Glutamatergic neuron (in vitro differentiated cells): ENCODE measurements at places on chromosomes 13 and 19. TPM values are rescaled to one million over a fixed set of nuclear protein-coding genes. Genes with fewer than 3 reads are reported as not detected.
A peak's percentile ranks its signal among the peaks of the same experiment; 100 is the strongest.

The GPATCH1 gene
- total RNA-seq: 8.8 TPM

The HCST gene
- not detected for total RNA-seq

The ZNF296 gene
- 6.3 TPM for total RNA-seq

The TSSK6 gene
- 1.7 TPM for total RNA-seq

The TBC1D17 gene
- total RNA-seq: 56.8 TPM

The ZNF600 gene
- 13.2 TPM for total RNA-seq

The SIGLEC8 gene
- not detected for total RNA-seq

DNA sequence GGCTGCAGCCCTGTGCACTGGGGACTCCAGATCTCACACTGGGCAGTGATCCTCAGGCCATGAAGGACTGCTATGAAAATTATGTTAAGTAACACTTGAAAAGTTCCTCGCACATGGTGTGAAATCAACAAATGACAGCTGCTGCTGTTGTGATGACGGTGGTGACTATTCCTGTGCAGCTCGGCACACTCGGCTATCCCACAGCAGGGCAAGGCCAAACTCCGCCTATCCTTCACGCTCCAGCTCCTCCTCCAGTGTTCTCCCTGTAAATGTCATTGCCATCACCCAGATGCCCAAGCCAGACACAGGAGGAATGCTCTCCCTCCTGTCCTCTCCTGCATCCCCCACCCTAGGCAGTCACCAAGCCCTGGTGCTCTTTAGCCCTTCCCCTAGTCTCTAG lies 31.3 kb downstream of the GRIK5 start:
- H3K36me3 ChIP-seq: no peaks in the 10 kb centered on the region
- peaks cover 26% of the 10 kb centered on the region for H3K4me1 ChIP-seq
- H3K4me3 ChIP-seq: peak overlapping the region; percentile 35

- no peak for DNase-seq
- H3K27me3 ChIP-seq: no peaks in the 10 kb centered on the region
- H3K4me3 ChIP-seq: no peak overlapping the region
- no peaks in the 10 kb centered on the region for H3K4me1 ChIP-seq
- H3K36me3 ChIP-seq: no peaks in the 10 kb centered on the region
- H3K27ac ChIP-seq: no peak overlapping the region
Observed at GRCh38 chr13:83691966-83692365, 190.3 kb downstream of the SLITRK1 start.

DNA sequence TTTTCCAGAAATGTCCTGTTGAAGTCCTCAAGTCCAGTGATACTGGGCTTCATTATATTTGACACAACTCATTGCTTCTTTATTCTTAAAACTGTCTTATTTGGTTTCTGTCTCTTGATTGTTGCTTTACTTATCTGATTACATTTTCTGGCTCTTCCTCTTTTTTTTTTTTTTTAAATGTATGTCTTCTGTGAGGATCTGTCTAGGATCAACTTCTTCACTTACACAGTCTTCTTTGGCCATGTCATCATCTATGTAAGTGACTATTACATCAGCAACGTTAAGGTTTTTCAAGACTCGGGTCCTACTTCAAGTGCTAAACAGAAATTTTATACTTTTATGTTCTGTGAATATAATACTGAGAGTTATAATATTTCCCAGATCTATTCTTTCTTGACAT lies 162.1 kb downstream of the PDS5B start:
- no peaks in the 10 kb centered on the region for H3K4me1 ChIP-seq
- no peaks in the 10 kb centered on the region for H3K36me3 ChIP-seq
- no peak for DNase-seq
- no peak overlapping the region for H3K27ac ChIP-seq
- H3K4me3 ChIP-seq: no peak overlapping the region
- peaks cover 2% of the 10 kb centered on the region for H3K27me3 ChIP-seq

DNA sequence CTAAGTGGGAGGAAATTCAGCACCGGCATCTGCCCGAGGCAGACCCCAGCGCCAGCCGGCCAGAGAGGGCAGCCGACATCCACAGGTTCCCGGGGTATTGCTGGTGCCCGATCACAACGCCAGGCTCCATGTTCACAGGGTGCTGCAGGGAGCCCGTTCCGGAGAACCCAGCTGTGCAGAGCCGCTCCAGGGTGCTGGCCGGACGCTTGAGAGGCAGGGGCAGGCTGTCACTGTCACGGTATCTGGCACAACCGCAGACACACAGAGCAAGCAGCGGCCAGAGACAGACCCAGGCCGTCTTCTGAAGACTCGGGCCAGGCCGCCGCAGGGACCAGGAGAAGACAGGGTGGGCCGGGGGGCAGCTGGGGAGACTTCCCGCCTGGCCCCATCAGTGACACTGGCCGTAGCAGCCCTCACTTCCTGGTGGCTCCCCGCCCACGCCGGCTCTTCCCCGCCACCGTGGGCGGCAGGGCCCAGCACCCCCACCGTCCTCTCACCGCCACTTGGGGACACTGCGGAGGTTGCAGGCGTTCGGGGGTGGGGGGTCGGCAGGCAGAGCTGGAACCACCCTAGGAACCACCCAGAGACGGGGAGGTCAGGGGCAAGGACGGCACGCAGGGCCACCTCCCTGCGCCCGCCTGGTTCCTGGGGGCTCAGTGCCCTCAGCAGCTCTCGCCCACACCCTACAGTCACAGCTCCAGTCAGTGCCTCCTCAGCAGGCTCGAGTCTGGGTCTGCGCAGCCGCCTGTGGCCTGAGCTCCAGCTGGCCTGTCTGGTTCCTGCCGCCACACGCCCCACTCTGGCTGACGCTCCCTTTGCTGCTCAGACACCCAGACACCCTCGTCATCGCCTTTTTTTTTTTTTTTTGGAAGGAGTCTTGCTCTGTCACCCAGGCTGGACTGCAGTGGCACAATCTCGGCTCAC lies 3.8 kb downstream of the RNF126 start:
- no peak for DNase-seq
- peak overlapping the region; percentile 33 for H3K27ac ChIP-seq
- H3K4me1 ChIP-seq: peaks cover 16% of the 10 kb centered on the region
- H3K4me3 ChIP-seq: no peak overlapping the region
- no peaks in the 10 kb centered on the region for H3K36me3 ChIP-seq

DNA sequence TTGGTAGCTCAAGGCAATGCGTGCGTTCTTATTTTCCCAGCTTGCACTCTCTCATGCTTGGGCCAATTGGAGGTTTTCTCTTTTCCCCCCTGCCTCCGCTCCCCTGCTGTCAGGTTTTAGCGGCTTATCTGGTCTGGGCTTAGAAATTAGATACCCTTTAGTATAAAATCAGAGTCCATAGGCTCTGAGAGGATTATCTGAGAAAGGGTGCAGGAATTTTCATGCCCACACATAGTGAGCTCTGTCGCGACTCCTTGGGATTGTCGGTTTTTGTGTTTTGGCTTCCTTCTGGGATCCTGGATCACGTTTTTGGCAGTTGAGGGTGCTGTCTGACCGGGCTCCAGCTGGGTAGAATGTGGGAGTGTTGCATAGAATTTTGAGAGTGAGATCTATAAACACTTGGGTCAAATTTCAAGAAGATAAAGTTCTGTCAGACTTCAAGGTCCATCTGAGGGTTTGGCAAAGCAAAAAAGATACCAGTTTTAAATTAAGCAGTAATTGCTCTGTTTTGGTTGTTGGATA lies 12.4 kb downstream of the CHAF1A start:
- no peaks in the 10 kb centered on the region for H3K36me3 ChIP-seq
- no peaks in the 10 kb centered on the region for H3K27me3 ChIP-seq
- H3K4me3 ChIP-seq: peak overlapping the region; percentile 53

- no peak for DNase-seq
- no peaks in the 10 kb centered on the region for H3K27me3 ChIP-seq
- H3K27ac ChIP-seq: no peak overlapping the region
- no peaks in the 10 kb centered on the region for H3K4me1 ChIP-seq
Observed at GRCh38 chr13:104871456-104871855, 1664.0 kb downstream of the EFNB2 start.

DNA sequence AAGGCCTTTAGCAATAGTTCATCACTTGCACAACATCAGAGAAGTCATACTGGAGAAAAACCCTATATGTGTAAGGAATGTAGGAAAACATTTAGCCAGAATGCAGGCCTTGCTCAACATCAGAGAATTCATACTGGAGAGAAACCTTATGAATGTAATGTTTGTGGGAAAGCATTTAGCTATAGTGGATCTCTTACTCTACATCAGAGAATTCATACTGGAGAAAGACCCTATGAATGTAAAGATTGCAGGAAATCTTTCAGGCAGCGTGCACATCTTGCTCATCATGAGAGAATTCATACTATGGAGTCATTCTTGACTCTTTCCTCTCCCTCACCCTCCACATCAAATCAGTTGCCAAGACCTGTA lies 19.8 kb downstream of the ZNF583 start:
- no peak overlapping the region for H3K4me3 ChIP-seq
- peaks cover 85% of the 10 kb centered on the region for H3K36me3 ChIP-seq
- DNase-seq: no peak
- no peaks in the 10 kb centered on the region for H3K4me1 ChIP-seq
- H3K27me3 ChIP-seq: peaks cover 5% of the 10 kb centered on the region

DNA sequence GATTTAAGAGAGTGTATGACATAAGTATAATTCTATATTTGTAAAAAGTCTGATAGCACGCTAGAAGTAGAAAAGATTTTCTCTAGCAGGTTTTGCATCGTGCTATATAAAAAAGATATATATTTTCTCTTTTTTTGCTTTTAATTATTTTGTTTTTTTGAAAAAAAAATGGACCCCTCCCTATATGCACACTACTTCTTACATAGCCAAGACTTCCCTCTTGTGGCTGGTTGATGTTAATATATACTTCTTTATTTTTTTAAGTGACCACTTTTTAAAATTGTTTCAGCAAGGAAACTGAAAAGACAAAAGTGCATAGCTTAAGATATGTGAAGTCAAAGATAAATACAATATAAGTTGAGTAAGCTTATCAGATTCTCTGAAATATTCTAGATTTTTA lies 1202.8 kb downstream of the DIAPH3 start:
- no peak for DNase-seq
- H3K4me1 ChIP-seq: peaks cover 2% of the 10 kb centered on the region
- H3K4me3 ChIP-seq: no peak overlapping the region

DNA sequence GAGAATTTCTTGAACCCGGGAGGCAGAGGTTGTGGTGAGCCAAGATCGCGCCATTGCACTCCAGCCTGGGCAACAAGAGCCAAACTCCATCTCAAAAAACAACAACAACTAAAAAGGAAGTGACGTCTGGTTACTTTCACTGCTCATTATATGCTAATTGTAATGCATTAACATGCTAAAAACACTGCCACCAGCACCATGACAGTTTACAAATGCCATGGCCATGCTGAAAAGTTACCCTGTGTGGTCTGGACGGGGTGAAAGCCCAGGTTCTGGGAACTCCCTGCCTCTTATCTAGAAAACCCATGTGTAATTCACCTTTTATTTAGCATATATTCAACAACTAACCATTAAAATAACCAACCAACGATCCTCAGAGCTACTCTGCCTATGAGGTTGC lies 28.1 kb downstream of the CPT1C start:
- peaks cover 2% of the 10 kb centered on the region for H3K27me3 ChIP-seq
- no peak overlapping the region for H3K27ac ChIP-seq
- H3K4me3 ChIP-seq: no peak overlapping the region
- DNase-seq: no peak

DNA sequence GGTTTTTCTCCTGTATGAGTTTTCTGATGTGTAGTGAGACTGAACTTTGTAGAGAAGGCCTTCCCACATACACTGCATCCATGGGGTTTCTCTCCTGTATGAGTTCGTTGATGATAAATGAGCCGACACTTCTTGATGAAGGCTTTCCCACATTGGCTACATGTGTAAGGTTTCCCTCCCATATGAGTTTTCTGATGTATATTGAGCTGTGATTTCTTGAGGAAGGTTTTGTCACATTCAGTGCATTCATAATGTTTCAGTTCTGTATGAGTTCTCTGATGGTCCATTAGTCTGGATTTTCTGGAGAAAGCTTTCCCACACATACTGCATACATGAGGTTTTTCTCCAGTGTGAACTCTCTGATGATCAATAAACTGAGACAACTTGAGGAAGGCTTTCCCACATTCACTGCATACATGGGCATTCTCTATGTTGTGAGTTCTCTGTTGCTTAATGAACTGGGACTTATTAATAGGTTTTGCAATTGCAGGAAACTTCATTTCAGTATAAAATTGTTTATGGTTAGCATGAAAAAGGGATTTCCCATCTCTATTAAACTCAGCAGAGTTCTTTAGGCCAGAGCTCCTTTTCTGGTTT lies 7.5 kb upstream of the ZNF350 start:
- no peak overlapping the region for H3K27ac ChIP-seq
- H3K36me3 ChIP-seq: peaks cover 66% of the 10 kb centered on the region
- no peak for DNase-seq
- no peak overlapping the region for H3K4me3 ChIP-seq
- no peaks in the 10 kb centered on the region for H3K4me1 ChIP-seq

DNA sequence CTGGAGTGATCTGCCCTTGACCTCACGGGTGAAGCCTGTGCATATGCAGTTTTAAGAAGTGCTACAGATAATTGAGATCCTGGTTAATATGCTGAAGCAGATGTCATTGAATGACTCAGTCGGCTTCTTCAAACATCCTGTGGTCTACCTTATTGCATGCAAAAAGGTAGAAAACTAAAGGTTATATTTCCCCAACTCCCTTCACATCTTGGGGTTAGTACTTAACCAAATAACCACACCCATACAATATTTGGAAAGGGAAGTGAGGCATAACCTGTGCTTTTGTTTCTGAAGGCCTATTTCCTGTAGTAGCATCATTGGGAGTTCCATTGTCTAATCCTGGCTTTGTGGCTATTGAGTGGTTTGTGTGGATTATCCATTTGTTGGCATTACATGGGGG lies 58.3 kb downstream of the RAP2A start:
- H3K4me3 ChIP-seq: no peak overlapping the region
- H3K36me3 ChIP-seq: no peaks in the 10 kb centered on the region
- no peak for DNase-seq
- H3K4me1 ChIP-seq: no peaks in the 10 kb centered on the region
- H3K27me3 ChIP-seq: peaks cover 1% of the 10 kb centered on the region

GRCh38 chr13:68440874-68441273 lies 1210.7 kb upstream of the PCDH9 start:
- no peak overlapping the region for H3K27ac ChIP-seq
- no peak overlapping the region for H3K4me3 ChIP-seq
- no peaks in the 10 kb centered on the region for H3K27me3 ChIP-seq
- no peaks in the 10 kb centered on the region for H3K36me3 ChIP-seq
- no peak for DNase-seq

DNA sequence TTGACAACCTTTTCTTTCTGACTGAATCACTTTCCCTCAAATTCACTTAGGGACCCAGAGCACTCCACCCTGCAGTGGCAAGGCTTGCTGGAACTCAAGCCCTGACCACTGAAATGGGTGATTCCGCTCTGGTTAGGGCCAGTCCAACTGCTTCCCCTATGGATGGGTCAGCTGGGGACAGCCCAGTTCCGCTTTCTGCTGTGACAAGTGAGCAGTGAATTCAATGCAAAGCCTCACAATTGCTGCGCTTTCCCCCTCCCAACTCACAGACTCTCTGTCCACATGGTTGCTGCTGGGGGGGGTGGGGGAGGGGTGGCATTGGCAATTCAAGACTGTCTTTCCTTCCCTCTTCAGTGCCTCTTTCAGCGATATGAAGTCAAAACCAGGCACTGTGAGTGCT lies 18.7 kb downstream of the CD70 start:
- H3K27me3 ChIP-seq: no peaks in the 10 kb centered on the region
- DNase-seq: no peak
- H3K4me3 ChIP-seq: no peak overlapping the region
- H3K27ac ChIP-seq: no peak overlapping the region

GRCh38 chr13:19795956-19796355 lies 13.2 kb upstream of the PSPC1 start:
- H3K4me1 ChIP-seq: no peaks in the 10 kb centered on the region
- no peak for DNase-seq
- H3K4me3 ChIP-seq: no peak overlapping the region
